Sigmoid colon (tissue), 7 donors: ENCODE measurements at places on chromosomes 2 and 18. TPM values are rescaled to one million over a fixed set of nuclear protein-coding genes. Genes with fewer than 3 reads are reported as not detected.

DNA sequence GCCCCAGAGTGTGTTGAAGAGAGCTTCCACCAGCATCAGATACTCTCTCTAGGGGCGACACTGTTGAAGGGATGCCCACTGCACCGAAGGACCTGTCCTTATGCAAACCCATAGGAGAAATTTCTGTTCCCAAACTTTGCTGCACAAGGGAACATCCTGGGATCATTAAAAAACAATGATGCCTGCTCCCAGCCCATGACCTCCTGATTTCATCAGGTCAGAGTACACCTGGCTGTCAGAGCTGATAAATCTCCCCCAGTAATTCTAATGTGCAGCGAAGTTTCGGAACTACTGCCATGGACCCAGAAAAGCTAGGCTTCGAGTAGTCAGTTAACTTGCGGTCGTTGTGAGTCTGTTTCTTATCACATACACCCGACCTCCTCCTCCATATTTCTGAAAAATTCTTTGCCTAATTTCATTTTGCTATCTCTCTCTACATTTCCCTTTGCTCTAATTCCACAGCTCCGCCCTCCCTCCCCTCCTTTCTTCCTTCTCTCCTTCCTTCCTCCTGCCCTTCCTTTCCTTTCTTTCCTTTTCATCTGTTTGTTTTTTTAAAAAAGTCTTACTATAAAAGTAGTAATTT, 18.8 kb downstream of the FAM124B start:
- H3K27me3 ChIP-seq: no peaks in the 10 kb centered on the region
- no peaks in the 10 kb centered on the region for H3K36me3 ChIP-seq
- no peak overlapping the region for H3K4me3 ChIP-seq
- no peaks in the 10 kb centered on the region for H3K4me1 ChIP-seq
- DNase-seq: no peak
- H3K27ac ChIP-seq: no peak overlapping the region

LYG2 gene
- not detected for total RNA-seq

GALNT13 gene
- total RNA-seq: 2.5 TPM

GRCh38 chr18:44736664-44737380, 56.1 kb downstream of the SETBP1 start:
- no peaks in the 10 kb centered on the region for H3K36me3 ChIP-seq
- DNase-seq: no peak
- no peak overlapping the region for H3K4me3 ChIP-seq
- no peaks in the 10 kb centered on the region for H3K27me3 ChIP-seq
- H3K4me1 ChIP-seq: peaks cover 45% of the 10 kb centered on the region

DNA sequence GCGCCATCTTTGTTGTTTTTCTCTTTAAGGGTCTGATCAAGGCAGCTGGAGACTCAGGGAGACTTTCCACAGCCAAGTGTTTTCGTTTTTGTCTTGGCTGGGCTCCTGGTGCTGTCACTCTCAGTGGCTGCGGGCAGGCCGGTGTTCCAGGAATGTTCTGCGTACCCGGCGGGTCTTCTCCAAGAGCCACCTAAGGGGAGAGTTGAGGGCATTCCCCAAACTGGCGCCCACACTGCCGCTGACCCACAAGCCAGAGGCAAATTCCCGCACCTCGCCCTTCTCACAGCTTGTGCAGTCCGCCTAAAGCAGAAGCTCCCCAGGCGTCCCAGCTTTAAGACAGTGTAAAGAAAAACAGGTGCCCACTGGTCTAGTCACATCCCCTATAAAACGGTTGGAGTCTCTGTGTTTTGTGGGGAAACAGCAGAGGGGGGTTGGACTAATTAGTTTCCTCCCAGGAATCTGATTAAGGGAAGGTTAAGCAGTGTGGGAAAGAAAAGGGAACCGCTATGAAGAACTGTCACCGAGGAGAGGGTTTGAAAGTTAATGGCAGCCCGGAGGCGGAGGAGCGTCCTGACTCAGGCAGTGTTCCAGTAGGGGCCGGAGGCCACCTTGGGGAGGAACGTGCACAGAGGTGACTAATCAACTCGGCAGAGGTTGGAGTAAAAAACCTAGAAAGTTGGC, 224.5 kb downstream of the SLC4A3 start:
- H3K27ac ChIP-seq: peak overlapping the region; percentile 39
- no peaks in the 10 kb centered on the region for H3K27me3 ChIP-seq
- H3K36me3 ChIP-seq: no peaks in the 10 kb centered on the region
- H3K4me3 ChIP-seq: peak overlapping the region; percentile 42
- H3K4me1 ChIP-seq: peaks cover 17% of the 10 kb centered on the region
- no peak for DNase-seq

SNORC gene
- total RNA-seq: 1.2 TPM

CDH7 gene
- total RNA-seq: not detected

VWA3B gene
- total RNA-seq: not detected

TMEM163 gene
- total RNA-seq: 2.3 TPM

GRCh38 chr2:42569883-42570282, 1.5 kb downstream of the MTA3 start:
- H3K4me1 ChIP-seq: peaks cover 34% of the 10 kb centered on the region
- DNase-seq: no peak
- H3K4me3 ChIP-seq: peak overlapping the region; percentile 83
- H3K36me3 ChIP-seq: peaks cover 18% of the 10 kb centered on the region
- H3K27me3 ChIP-seq: no peaks in the 10 kb centered on the region

DNA sequence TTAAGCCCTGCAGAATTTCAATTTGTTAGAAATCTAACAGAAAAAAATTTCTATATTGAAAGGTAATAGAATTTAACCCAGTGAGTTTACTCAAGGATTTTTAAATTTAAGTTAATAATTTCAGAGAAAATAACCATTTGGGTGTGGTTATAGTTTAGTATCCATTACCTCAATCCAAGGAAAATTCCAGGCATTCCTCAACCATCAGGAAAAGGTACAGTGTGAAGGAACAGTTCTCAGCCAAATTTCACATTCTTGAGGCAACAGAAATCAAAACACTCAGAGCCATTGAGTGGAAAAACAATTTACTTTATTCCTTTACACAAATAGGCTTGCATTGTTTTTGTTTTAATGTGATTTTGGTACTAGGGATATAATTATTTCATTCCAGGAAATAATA, 45.6 kb downstream of the ONECUT2 start:
- DNase-seq: no peak

DNA sequence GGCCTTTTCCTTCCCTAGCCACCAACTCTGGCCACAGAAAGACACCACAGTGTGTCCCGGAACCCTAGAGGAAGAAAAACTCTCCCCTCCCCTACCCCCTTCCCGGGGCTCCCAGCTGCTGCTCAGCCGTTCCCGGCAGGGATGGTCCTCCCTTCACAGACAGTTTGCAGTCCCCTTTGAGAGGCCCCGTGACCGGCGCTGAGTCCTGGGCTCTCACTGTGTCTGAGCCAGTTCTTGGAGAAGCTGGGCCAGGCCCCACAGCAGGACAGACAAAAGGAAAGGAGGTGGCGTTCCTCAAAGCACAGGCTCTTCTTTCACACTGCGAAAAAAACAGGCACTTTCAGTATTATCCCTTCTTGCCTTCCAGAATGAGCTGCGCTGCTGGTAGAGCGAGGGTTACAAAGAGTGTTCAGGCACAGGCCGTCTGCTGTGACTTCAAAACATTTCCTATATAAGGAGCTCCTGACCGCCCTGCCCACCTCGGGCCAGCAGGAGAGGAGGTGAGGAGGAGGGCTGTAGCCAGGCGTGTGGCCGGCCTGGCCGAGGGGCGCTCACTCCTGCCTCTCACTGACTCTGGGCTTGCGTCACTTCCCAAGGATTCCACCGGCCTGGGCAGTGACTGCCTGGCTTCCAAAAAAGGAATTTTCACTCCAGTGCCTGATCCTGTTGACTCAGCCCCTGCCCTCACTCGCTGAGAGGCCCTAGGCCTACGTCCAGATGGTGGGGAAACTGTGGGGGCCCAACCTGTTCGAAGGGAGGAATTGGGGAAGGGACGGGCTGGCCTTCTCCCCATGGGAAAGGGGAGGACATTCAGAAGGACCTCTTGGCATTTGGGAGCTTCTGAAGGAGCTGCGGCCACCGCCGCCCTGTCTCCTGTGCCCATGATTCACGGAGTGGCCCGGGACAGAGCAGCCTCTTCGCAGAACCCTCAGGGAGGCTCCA, 24.9 kb downstream of the CIDEA start:
- DNase-seq: peak; percentile 98
- H3K27ac ChIP-seq: peak overlapping the region; percentile 92
- peak overlapping the region; percentile 51 for H3K4me3 ChIP-seq
- H3K36me3 ChIP-seq: no peaks in the 10 kb centered on the region
- no peaks in the 10 kb centered on the region for H3K27me3 ChIP-seq
- H3K4me1 ChIP-seq: peaks cover 46% of the 10 kb centered on the region
